ENCODE measurements at places on chromosomes 1 and 21.

- DNase-seq: no peak
Observed at GRCh38 chr1:31152181-31152795, 86.8 kb upstream of the PUM1 start.

DNA sequence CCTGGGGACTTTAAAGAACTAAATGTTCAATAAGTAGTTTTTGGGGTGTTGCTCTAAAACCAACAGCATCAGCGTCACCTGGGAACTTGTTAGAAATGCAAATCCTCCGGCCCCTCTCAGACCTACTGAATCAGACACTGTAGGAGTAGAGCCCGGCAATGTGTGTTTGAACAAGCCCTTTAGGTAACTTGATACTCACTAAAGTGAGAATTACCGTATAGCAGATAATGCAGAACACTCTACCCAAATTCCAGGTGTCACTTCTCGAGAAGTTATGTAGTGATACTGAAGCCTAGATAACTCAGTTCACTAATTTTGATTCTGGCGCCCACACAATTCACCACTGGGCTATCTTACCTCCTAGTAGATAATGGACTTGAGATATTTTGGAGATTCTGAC, 3.7 kb upstream of the DPT start:
- DNase-seq: no peak

DNA sequence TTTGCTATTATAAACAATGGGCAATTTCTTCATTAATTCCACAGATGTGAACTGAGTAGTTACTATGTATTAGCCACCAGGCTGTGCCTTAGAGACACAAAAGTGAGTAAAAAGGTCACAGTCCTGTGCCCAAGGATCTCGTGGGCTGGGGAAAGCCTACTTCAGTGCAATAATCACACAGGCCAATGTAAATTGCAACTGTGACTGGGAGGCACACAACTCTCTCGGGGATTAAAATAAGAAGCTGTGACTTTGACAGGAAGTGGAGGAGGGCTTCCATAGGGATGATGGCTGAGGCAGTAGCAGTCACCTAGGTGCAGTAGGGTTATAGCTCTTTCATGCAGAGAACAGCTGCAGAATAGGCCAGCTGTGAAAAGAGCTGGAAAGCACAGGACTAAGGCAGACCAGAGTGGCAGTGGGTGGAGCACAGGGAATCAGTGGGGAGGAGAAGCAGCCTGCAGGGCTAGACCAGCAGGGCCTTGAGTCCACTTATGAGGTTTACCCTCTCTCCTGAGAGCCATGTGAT, 121.9 kb downstream of the MAB21L3 start:
- DNase-seq: no peak

DNA sequence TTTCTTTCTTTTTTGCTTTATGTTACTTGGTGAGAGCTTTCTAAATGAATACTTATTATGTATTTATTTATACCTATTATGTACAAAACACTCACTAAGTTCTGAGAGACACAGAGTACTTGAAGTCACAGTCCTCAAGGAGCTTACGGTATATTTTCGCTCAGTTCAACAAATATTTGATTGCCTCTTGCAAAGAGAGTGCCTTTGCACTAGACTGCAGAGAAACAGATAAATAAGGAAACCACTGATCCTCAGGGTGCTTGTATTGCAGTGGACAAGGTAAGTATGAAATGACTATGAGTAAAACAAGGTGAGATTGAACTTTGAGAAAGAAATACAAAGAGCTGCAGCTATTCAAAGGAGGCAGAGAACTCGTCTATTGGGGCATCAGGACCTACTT, 123.3 kb downstream of the C1orf21 start:
- no peak for DNase-seq

- no peak for DNase-seq
Observed at GRCh38 chr1:107682467-107682866, 282.5 kb downstream of the VAV3 start.

GRCh38 chr1:165109013-165109412, 247.5 kb downstream of the LMX1A start:
- DNase-seq: no peak

DNA sequence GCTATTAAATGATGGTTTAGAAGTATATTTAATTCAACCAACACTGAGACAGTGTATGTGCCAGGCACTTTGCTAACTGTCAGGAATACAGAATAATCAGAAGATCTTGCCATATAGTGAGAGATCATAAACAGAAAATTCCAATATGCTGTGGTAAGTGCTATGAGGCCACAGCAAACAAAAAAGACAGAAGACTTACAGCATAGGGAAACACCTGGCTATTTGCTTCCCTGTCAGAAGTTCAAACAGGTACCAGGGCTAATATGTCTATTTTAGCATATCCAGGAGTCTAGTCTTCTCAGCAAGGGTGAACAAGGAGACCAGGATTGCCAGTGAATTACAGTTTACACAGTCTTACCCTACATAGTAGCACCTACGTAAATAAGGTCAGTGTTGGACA, 30.4 kb downstream of the TRIT1 start:
- no peak for DNase-seq

- peak; percentile 15 for DNase-seq
Observed at GRCh38 chr21:14824126-14824525, 240.7 kb downstream of the NRIP1 start.

DNA sequence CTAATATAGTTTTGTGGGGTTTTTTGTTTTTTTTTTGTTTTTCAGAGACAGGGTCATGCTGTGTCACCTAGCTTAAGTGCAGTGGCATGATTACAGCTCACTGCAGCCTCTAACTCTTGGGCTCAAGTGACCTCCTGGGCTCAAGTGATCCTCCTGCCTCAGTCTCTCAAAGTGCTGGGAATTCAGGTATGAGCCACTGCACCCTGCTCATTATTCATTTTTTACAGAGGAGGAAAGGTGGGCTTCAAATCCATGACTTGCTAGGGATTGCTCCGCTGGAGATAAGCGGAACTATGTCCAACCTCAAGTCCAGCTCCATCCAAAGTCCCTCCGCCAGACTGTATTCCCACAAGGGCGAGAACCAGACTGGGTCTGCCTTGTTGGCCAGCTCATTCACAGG, 8.0 kb upstream of the SPOCD1 start:
- DNase-seq: no peak

GRCh38 chr1:111882986-111883560, 106.4 kb downstream of the KCND3 start:
- DNase-seq: no peak

DNA sequence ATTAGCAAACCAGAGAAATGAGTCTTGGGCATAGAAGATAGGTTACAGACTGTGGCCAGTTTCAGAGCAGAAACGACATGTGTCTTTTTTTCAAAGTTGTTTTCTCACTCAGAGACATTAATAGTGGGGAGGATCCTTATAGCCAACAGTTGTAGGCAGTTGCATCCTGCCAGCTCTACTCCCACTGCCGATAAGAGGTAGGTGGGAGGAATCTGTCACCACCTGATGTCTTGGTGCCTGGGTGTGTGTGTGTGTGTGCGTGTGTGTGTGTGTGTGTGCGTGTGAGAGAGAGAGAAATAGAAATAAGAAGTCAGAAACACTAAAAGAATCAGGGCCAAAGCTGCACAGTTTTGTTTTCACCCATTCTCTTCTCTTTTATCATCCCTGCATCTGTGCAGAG, 219.5 kb downstream of the ZP4 start:
- no peak for DNase-seq

- no peak for DNase-seq
Observed at GRCh38 chr1:206933333-206933945, 11.7 kb upstream of the FCMR start.

- no peak for DNase-seq
Observed at GRCh38 chr1:76843821-76844464, 23.3 kb upstream of the ST6GALNAC5 start.

DNA sequence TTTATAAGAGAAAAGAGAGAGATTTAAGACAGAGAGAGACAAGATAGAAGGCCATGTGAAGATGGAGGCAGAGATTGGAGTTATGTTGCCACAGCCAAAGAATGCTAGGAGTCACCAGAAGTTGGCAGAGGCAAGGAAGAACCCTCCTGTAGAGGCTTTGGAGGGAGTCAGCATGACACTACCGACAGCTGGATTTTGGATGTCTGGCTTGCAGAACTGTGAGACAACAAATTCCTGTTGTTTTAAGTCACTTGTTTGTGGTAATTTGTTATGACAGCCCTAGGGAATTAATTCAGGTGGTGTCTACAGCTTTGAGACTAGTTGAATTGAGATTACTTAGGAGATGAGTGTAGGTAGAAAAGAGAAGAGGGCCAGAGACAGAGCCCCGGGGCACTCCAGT, 158.5 kb downstream of the DNM3 start:
- DNase-seq: no peak
